ENCODE measurements at places on chromosomes 3 and 15.

- no peak for DNase-seq
These were observed 879 bp upstream of the PDHB start for GRCh38 chr3:58434511-58434910.

- no peak for DNase-seq
These were observed 231.5 kb downstream of the EFHB start for GRCh38 chr3:19702416-19703078.

DNA sequence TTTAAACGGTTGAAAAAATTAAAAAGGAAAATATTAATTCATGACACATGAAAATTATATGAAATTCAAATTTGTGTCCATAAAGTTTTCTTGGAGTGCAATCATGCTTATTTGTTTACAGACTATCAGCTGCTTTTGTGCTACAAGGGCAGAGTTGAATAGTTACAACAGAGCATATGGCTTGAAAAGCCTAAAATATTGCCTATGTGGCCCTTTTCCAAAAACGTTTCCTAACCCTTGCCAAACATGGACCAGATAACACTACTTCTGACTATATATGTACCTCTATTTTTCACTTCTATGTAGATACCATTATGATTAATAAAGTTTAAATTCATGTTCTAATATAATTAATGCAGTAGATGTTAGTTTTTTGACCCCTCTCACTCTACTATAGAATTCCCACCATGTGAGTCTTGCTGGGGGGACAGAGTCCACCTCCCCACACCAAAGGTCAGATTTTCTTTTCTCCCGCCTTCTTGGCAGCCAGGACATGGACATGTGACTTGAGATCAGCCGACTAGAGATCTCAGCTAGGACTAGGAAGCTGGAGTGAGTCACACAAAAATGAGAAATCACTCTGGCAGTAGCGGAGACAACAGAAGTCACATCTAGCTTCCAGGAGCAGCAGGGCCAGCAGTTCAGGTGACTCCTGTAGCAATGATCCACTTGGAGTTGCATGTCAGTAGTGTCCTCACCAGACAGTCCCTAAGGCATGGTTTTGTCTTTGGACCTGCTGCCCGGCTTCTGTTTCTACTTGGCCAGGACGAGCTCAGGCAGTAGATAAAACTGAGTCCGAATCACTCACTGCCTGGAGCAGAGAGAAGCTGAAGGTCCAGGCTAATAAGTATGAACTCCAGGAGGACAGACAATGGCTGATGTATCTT is 22.4 kb downstream of the CIAO2A start:
- DNase-seq = no peak

DNA sequence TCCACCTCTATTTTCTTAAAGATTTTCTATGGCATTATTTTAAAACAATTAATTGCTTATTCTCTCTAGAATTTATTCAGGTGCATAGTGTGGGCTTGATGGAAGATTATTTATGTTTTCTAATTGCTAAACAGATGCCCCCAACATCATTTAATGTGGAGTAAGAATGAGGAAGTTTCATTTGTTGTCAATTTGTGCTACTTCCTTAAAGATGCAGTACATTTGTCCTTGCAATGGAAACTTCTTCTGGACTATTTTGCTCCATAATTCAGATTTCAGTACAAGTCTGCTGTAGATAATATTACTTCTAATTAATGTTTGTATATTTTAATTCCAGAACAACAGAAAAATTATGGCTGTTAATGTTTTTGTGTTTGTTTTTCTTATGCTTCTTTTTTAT is 104.8 kb downstream of the TGFBR2 start:
- no peak for DNase-seq

GRCh38 chr3:6861625-6862000 is 698 bp downstream of the GRM7 start:
- DNase-seq = no peak

GRCh38 chr3:79737530-79737929 is 30.3 kb downstream of the ROBO1 start:
- no peak for DNase-seq

- DNase-seq = no peak
These were observed 47.0 kb upstream of the DLG1 start for GRCh38 chr3:197345390-197345789.

DNA sequence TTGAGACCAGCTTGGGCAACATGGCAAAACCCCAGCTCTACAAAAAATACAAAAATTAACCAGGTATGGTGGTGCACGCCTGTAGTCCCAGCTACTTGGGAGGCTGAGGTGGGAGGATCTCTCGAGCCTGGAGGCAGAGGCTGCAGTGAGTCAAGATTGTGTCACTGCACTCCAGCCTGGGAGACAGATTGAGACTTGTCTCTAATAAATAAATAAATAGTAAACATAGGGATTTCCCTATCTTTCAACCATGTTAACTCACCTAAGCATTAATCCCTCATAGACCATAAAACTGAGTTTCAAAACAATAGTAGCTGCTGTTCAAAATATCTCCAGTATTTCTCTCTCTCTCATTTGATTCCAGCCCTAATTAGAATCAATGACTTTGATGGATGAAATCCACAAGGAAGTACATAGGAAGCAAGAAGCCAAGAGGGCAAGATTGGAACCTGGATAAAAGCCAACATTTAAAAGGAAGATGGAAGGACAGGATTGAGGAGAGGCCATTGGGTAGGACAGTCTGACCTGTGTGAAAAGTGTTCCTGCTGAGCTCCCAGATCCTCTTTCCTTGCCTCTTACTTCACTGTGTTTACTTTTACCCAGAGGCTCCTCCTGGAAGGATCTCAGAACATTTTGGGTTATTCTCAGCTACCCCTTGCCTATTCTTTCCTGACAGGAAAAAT is 12.4 kb upstream of the TTBK2 start:
- no peak for DNase-seq

DNA sequence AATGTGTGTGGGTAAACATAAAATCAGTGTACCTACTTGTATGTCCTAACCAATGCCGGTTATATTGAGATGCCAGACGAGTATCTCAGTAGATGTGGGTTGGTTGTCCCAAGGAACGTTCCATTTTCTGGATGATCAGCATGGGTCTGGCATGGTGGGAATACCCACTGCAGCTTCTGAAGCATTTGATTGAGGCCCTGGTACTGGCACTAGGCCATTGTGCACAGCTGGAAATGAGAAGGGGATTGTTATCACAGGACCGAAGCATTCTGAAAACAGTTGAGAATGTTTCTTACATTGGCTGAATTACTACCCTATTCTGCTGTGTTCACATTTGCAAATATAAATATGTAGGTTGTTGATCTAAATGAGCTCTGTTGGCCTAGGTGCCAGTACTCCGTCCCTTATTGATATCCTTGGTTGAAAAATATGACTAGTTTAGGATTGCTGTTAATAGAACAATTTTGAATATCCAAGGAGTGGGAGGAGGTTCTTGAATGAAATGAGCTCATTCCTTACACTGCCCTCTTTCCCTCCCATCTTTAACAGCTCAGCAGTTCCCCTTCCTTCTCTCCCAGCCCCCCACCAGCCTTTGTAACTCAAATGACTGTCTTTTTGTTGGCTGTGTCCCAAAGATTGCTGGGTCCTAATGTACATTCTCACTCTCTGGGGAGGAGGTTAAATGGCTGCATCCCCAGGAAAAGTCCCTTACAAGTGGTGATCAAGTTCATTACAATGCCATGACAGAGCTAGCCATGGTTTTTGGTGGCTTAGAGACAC is 293.3 kb upstream of the TPM1 start:
- no peak for DNase-seq

DNA sequence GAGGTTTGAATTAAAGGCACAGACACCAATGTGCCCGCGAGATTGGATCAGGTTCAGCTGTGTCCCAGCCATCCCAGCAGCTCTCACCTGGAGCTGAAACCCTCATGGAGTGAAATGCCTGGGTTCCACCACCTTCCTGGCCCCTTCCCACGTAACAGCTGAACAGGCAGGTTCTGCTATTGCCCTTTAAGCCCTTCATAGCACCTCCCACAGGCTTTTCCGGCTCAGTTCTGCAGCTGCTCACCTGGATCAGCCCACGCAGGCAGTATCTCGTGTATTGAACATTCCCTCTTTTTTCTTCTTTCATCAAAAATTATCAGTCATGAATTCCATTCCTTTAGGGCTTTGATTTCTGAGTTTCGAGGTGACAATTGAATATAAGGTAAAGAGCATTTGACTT is 129.8 kb downstream of the SLC9A9 start:
- no peak for DNase-seq

- DNase-seq = no peak
These were observed 14.4 kb upstream of the CCDC39 start for GRCh38 chr3:180693656-180694055.

- no peak for DNase-seq
These were observed 961 bp downstream of the HAPLN3 start for GRCh38 chr15:88894348-88894818.

DNA sequence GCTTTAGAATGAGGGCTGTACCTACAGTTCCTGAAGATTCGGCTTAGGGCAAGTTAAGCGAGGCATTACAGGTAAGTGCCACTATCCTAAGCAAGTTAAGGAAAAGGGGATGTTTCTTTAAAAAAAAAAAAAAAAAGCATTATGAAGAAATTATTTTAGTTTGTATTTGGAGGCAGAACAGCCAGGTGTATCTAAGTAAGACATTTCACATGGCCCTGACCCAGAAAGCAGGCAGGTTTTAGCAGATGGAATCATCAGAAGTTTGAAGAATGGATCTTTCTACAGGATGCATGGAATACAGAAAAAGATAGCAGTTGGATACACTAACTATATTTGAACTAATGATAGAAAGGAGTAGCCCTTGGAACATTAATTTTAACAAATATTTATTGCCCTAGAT is 105.6 kb downstream of the OSBPL10 start:
- no peak for DNase-seq

DNA sequence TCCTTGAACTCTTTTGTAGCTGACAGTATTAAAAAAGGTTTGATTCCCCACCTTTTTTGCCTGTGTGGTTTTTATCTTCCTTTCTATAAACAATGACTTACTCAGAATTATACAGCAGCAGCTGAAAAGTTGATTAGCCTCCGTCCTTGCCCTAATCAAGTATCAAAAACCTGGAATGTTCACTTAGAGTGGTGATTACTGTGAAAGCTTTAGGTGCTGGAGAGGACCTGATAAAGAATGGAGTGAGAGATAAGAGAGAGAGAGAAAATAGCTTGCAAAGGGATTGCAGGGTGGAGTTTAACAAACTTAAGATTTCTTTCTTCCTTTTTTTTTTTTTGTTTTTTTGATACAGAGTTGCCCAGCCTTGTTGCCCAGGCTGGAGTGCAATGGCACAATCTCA is 6.7 kb downstream of the CGNL1 start:
- no peak for DNase-seq

- no peak for DNase-seq
These were observed 53.9 kb downstream of the ACAD9 start for GRCh38 chr3:128933213-128933921.

DNA sequence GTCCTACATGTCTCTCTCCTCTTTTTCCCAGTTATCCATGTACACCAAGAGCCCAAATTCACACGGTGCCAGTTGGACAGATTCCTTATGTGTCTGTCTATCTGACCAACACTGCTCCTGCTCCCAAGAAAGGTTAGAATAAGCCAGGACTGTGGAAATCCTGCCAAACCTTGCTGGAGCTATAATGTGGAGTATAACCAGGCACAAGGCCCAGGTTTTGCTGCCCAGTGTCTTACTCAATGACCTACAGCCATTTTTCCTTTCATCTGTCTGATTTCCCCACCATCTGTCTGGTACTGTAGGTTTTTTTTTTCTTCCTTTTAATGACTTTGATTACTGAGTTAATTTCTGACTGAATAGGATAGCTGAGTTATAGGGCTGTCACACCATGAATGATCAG is 26.5 kb upstream of the MINDY4B start:
- DNase-seq = no peak

DNA sequence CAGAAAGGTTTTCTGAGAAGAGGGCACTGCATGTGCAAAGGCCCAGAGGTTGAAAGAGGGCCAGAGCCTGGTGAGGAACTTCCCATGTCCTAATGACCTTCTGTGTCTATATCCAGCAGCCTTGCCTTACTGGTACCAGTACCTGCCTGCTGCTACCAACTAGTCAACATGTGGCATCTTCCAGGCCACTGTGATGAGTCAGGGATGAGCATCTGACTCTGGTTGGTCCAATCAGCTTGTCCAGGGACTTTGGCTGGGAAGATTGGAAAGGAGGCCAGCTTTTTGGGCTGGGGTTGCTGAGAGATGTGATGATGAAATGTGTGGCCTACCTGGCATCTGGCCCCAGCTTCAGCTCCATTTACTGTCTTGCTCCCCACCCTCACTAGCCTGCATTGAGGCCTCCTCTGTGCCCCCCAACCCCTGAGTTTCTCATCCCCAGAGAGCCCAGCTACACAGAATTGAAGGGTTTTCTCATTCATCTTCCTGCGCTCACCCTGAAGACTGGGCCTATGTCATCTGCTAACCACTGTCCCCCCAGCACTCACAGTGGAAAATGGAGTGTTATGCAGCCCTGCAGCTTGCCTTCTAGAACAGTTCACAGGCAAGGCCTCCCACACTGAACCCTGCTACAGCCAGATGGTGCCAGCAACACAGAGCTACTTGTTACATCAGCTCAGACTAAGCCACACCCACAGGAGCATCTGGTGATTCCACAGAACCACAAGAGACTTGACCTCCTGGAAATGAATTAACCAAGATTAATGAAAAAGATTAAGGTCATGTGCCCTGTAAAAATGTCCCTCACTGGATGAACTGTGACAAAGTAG is 1.3 kb upstream of the TWF2 start:
- DNase-seq = no peak

GRCh38 chr3:12357456-12357855 is 68.6 kb downstream of the PPARG start:
- no peak for DNase-seq

DNA sequence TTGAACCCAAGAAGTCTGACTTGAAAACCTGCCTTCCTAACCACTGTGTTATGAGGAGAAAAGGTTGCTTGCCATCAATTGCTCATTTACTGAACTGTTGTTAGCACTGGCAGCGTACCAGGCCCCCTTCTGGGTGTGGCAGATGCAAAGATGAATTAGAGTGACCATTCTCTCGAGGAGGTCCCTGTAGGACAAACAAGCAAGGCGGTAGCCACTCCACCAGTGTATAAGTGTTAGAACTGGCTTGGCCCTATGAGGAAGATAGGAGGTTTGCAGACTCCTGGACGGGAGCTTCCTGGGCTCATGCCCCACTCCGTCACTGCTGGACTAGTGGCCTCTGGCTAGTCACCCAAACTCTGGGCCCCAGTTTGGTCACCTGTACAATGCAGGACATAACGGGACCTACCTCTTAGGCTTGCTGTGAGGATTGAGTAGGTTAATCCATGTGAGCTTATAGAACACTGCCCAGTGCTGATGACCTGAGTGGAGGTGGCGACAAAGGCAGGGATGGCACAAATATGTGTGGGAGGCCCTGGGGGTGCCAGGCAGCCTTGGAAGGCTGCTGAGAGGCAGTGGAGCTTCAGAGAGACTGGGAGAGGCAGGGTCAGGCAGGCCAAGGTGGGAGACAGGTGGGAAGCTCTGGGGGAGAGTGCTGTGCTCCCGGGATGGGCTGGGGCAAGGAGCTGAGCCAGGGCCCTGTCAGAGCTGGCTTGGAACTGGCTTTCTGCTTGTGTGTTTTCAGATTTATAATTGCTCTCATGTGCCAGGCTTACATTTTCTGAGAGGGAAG is 145.9 kb downstream of the DNAJB8 start:
- DNase-seq = no peak

- no peak for DNase-seq
These were observed 6.0 kb downstream of the NCKIPSD start for GRCh38 chr3:48679411-48680391.

Measured in iPS DF 19.7 (cell line).